MCF 10A (cell line): ENCODE measurements at places on chromosomes 3 and 15. TPM values are rescaled to one million over a fixed set of nuclear protein-coding genes. Genes with fewer than 3 reads are reported as not detected.

DNA sequence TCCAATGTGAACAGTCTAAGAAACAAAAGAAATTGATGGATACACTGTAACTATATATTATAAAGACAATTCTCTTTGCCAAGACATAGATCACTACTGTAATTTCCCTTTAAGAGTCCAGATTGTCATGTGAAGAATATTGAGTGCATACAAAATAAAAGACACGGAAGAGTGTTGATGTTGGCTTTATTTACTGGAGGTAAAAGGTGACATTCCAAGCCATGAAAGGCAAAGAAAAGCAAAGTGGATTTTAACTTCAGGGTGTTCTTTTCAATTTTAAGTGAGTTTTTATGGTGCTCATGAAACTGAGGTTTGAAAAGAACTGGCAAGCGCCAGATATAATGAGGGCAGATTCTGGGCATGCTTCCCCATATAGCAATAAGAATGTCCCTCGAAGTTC lies 529.3 kb downstream of the MECOM start:
- no peaks in the 10 kb centered on the region for H3K27me3 ChIP-seq
- no peak for DNase-seq
- H3K36me3 ChIP-seq, result peaks cover 8% of the 10 kb centered on the region
- H3K4me3 ChIP-seq, result no peak overlapping the region
- H3K27ac ChIP-seq, result peak overlapping the region; percentile 6
- H3K4me1 ChIP-seq, result peaks cover 5% of the 10 kb centered on the region

- no peaks in the 10 kb centered on the region for H3K4me1 ChIP-seq
- no peak for DNase-seq
- H3K27ac ChIP-seq, result no peak overlapping the region
- H3K27me3 ChIP-seq, result no peaks in the 10 kb centered on the region
These were observed 123.9 kb downstream of the OXNAD1 start for GRCh38 chr3:16388850-16389441.

DNA sequence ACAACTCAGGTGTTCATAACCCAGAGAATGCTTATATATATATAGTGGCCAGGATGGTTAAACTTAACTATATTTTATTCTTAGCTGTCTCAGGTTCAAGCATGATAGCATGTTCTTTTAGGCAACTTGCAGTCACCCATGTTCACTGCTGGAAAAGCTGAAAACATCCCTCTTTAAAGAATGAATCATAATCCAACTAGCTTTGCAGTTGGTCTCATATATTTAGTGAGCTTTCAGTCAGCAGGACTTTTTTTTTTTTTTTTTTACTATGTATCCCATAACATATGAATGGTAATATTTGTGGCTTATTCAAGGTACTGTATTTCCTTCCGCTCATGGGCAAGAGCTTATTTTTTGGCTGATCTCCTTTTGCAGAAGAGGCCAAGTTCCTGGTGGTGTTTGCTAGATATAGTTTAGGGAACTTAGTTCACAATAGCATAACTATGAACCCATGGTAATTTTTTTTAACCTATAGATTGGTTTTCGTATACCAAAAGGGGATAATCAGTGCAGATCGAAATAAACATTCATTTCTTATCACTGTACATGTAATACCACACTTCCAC lies 77.6 kb downstream of the CMSS1 start:
- no peak overlapping the region for H3K4me3 ChIP-seq
- DNase-seq, result no peak
- H3K4me1 ChIP-seq, result peaks cover 15% of the 10 kb centered on the region
- H3K27me3 ChIP-seq, result no peaks in the 10 kb centered on the region
- no peaks in the 10 kb centered on the region for H3K36me3 ChIP-seq

GRCh38 chr3:178562143-178562946 lies 26.1 kb downstream of the KCNMB2 start:
- H3K27me3 ChIP-seq, result no peaks in the 10 kb centered on the region
- no peak overlapping the region for H3K4me3 ChIP-seq
- peak; percentile 38 for DNase-seq
- peak overlapping the region; percentile 1 for H3K27ac ChIP-seq
- no peaks in the 10 kb centered on the region for H3K36me3 ChIP-seq
- peaks cover 15% of the 10 kb centered on the region for H3K4me1 ChIP-seq

GRCh38 chr3:179000144-179000543 lies 71.5 kb downstream of the ZMAT3 start:
- no peak overlapping the region for H3K4me3 ChIP-seq
- no peaks in the 10 kb centered on the region for H3K4me1 ChIP-seq
- peaks cover 21% of the 10 kb centered on the region for H3K36me3 ChIP-seq
- H3K27ac ChIP-seq, result no peak overlapping the region

DNA sequence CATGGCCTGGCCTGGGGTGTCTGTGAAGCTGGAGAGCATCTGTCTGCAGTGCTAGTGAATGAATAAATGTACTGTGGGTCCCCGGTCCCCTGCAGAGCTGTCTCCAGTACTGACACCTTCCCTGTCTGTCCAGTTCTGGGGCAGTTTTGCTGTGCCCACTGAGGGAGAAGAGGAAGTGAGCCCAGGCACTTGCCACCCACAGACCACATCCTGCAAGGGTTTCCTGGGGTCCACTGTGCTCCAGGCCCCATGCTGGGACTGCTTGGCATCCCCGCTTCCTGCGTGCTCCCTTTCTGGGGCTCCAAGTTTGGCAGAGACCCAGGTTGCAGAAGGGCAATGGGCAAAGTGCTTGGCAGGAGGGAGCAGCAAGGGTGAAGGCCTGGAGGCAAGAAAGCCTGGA lies 4.9 kb upstream of the SLC6A6 start:
- DNase-seq, result no peak
- H3K4me3 ChIP-seq, result no peak overlapping the region
- H3K27me3 ChIP-seq, result no peaks in the 10 kb centered on the region
- H3K4me1 ChIP-seq, result no peaks in the 10 kb centered on the region
- no peak overlapping the region for H3K27ac ChIP-seq

ERICH6 gene
- total RNA-seq, result not detected in 2 replicates

INKA1 gene
- 4.8 and 7.4 TPM in 2 replicates for total RNA-seq

ZIC1 gene
- total RNA-seq, result not detected in 2 replicates

FGD5 gene
- total RNA-seq, result not detected in 2 replicates

ZNF80 gene
- total RNA-seq, result not detected in 2 replicates
